Esophagus squamous epithelium (tissue), 5 donors: ENCODE measurements at places on chromosomes 2 and 18. TPM values are rescaled to one million over a fixed set of nuclear protein-coding genes. Genes with fewer than 3 reads are reported as not detected.

GRCh38 chr2:219737270-219737691 lies 109.9 kb downstream of the SLC4A3 start:
- no peaks in the 10 kb centered on the region for H3K4me1 ChIP-seq
- H3K27me3 ChIP-seq = no peaks in the 10 kb centered on the region
- no peak for DNase-seq
- H3K27ac ChIP-seq = no peak overlapping the region

GRCh38 chr2:938181-939005 lies 12.3 kb upstream of the SNTG2 start:
- H3K27ac ChIP-seq = no peak overlapping the region
- no peaks in the 10 kb centered on the region for H3K36me3 ChIP-seq
- H3K4me3 ChIP-seq = no peak overlapping the region
- no peaks in the 10 kb centered on the region for H3K4me1 ChIP-seq
- no peaks in the 10 kb centered on the region for H3K27me3 ChIP-seq
- DNase-seq = no peak

MPHOSPH10 gene
- total RNA-seq = 31.9 TPM

GRCh38 chr2:3299130-3299529 lies 78.5 kb downstream of the EIPR1 start:
- no peak overlapping the region for H3K27ac ChIP-seq
- no peaks in the 10 kb centered on the region for H3K27me3 ChIP-seq
- no peak overlapping the region for H3K4me3 ChIP-seq
- DNase-seq = no peak
- no peaks in the 10 kb centered on the region for H3K36me3 ChIP-seq

DNA sequence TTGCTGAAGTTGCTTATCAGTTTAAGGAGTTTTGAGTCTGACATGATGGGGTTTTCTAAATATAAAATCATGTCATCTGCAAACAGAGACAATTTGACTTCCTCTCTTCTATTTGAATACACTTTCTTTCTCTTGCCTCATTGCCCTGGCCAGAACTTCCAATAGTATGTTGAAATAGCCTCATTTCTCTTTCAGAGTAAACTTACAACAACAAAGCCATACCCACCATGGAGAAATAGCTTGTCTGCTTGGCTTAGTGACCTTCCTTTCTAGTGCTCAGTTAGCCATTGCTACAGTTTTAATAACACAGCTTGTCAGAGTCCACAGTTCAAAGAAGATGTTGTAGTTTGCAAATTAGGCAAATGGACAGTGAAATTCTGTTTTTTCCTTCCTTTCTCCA lies 228.0 kb downstream of the ETAA1 start:
- H3K27me3 ChIP-seq = no peaks in the 10 kb centered on the region
- H3K4me1 ChIP-seq = no peaks in the 10 kb centered on the region
